ENCODE measurements at places on chromosomes 1 and 21.

DNA sequence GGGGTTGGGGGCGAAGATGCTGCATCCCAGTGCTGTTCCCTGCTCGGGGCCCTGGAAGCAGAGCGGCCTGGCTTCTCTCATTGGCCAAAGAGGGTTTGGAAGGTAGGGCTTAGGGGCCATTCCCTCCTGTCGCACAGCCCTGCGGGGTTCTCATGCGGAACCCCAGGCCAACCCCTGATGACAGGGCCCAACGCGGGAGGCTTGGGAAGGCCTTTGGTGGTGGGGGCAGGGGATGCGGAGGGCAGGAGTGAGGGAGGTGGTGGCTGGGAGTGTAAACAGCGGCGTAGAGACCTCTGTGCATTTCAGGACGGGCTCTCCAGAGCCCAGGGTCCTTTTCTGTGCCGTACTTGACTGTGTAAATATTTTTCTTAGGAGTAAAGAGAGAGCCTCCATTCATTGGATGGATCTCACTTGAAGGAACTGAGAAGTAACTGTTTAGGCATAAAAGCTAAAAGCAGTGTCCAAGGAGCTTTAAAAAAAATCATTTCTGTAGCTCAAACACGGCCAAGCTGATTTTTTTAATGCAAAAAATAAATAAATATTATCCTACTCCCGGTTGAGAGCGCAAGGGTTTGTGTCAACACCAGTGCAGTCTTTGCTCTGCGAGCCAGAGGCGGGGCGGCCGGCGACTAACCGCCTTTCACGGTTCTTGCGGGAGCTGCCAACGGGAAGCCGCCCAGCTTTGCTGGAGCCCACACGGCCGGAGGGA is 169.1 kb downstream of the PRDM16 start:
- no peak for DNase-seq

DNA sequence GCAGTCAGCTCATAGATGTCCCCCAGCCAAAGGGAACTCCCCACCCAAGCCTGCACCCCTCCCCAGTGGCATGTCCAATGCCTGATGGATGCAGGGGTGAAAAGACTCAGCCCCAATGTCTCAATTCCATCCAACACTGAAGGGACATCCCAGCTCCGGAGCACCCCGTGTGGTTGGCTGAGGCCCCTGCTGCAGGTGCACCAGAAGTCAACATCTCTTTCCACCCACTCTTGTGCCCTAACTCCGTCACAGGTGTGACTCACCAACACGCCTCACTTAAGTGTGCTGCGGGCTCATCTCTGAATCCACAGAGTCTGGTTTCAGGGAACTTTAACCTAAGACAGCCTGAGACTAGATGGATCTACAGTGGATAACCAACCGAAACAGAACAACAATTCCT is 40.9 kb upstream of the ZBTB18 start:
- DNase-seq, result peak; percentile 56

DNA sequence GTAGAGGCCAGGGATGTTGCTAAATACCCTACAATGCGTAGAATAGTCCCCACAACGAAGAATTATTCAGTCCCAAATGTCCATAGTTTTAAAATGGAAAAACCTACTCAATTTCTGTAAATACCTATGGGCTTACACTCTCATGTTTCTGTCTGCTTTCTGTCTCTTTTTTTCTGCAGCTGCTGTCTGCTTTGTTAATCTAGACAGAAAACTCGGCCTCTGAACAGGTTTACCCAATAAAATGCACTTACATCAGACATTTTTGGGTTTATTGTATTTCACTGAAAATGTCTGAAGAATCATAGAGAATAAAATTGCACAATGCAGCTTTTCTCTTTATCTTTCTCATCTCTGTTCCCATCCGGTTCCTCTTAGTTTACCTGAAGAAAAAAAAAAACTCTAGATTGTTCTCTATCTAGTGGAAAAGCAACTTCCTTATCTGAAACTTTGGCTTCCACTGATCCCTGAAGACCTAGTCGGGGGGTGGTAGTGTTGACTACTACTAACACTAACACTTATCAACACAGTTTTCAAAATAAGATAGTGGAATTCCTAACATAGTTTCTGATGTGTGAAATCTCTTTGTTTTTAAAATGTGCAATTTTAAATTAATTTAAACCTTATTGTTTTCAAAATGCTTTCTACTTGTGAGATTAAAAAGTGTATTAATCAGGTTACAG is 76.9 kb upstream of the CCDC190 start:
- DNase-seq, result no peak

- DNase-seq, result no peak
Measured at GRCh38 chr1:19079541-19080472, 123.3 kb upstream of the IFFO2 start.

- DNase-seq, result peak; percentile 51
Measured at GRCh38 chr1:206001476-206001888, 1.7 kb downstream of the RAB7B start.

DNA sequence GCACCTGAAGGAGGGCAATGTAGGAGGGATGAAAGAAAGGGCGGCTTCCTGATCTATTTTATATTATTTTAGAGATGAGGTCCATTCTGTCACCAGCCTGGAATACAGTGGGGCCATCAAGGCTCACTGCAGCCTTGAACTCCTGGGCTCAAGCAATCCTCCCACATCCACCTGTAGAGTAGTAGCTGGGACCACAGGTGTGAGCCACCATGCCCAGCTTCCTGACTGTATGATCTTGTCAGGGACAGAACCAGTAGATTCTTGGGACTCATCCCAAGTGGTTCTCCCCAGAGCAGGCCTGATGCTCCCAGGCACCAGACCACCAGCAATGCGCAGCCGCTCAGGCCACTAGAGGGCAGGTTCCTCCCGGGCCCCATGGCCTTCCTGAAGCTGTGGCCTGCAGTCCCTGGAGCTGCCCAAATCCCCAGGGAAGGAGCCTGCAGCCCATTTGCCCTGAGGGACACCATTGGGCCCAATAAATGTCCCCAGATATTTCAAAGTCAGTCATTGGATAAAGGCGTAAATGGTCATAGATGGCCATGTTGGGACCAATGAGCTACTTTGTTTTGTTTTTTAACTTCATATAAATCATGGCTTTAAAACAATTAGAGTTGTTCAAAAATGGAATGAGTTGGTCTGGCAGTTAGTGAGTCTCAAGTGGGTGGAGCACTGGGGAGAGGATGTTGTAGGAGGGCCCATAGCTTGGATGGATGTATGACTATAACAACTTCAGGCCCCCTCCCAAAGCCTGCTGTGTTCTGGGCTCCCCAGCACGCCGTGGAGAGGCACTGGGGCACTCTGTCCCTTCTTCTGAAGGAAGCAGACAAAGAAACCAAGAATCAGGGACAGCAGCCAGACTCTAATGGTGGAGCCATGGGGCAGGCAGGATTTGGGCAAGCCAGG is 44.7 kb upstream of the GOLT1A start:
- DNase-seq, result peak; percentile 86

Data from H9 (cell line).